ENCODE measurements at places on chromosomes 6 and 20.

DNA sequence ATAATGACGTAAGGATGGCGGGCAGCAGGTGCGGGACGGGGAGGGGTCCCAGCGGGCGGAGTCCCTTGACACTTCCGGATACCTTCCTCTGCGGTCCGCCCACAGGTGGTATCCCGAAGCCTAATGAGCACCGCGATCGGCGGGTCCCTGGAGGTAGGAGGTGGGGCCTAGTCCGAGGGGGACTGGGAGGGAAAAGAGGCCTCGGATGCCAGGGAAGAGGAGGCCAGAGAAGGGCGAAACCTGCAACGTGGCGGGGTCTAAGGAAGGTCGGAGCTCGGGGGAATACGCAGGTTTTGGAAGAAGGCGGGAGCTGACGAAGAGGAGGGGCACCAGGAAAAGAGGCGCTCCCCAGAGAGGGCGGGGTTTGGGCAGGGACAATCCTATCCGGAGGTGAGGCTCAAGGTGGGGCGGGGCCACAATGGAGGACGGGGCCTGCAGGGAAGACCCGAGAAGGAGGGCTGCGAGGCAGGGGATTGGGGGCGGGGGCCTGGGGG, 3.7 kb downstream of the PRSS16 start:
- DNase-seq = peak; percentile 81

GRCh38 chr20:58261660-58262059, 33.2 kb upstream of the ANKRD60 start:
- no peak for DNase-seq

DNA sequence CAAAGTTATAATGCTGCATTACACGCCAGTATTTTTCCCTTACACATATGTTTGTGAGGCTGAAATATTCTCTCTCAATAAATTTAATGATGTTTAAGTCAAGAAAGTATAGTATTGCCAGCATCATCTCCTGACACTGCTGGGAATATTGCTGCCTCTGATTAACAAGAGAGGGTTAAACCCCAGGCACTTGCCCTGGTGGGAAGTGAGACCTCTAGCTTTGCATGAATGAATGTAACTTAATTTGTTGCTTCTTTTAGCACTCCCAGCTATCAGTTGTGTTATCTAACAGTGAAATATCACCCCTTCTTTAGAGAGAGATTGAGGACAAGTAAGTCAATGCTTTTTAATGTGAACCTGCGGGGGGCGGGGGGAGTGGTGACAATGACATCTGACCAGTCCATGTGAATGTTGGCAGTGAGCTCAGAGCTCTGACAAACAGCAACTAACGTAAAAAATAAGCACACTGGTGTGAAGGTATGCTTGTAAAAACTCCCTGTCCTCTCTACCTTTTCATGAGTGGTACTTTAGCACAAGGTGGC, 9.8 kb downstream of the FOXA2 start:
- DNase-seq = no peak

GRCh38 chr20:39081255-39081654, 119.1 kb downstream of the DHX35 start:
- DNase-seq = peak; percentile 89

DNA sequence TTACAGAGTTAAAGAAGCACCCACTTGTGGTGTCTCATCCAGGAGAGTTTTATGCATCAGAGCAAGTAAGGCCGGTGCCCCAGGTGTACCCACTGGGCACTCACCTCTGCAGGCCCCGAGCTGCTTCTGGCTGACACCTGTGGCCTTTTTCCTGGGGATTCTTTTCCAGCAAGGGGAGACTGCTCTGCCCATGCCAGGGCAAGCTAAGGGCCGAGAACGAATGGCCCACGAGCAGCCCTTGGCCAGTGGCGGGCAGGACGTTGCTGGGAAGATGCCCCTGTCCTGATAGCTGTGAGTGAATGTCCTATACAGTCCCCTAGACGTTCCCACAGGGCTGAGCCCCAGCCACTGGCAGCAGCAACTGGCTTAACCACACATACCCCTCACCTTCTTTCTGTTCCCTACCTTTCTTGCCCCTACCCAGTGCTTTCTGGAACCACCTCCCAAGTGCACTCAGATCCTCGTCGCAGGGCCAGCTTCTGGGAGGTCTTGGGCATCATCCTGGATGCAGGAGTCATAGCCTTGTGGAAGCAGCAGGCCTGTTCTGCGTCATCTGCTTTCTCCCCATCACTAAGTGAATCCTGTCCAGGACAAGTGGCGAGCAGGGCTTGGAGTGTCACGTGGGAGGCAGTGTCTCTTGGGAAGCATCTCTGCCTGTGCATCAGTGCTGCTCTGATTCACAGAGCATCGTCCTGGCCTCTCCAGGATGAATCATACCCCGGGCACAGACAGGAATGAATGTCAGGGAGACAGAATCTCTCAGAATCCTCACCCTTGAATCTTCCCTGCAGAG, 32.5 kb downstream of the SYNDIG1 start:
- DNase-seq = no peak

DNA sequence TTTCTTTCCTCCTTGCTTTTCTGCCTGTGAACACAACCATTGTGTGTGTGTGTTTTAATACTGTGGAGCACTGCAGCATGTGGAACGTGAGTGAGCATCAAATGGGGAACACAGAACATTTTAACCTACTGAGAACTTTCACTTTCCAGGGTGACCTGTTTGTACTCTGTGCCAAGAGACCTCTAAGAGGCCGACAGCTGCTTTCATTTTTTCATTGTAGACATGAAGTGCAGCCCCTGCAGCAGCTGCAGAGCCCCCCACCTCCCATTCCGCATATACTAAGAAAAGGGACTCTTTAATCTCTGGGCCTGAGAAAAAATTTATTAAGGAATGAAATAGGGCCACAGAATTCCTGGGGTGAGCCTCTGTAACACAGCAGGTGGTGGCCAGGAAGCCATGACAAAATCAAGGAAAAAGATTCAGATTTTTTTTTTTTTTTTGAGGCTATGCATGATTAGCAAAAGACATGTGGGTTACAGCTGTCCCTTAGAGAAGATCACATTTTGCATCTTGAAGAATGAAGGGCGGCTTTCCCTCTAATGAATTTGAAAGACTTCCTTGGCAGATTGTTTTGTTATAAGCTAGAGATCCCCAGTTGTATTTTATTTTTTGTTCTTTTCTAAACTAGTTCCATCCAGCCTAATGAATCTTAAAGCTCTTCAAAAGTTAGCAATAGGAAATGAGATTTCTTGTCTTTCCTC, 503.4 kb downstream of the CD109 start:
- no peak for DNase-seq

GRCh38 chr6:35034411-35035191, 106.5 kb downstream of the TCP11 start:
- no peak for DNase-seq

GRCh38 chr6:20952699-20953474, 418.6 kb downstream of the CDKAL1 start:
- no peak for DNase-seq

DNA sequence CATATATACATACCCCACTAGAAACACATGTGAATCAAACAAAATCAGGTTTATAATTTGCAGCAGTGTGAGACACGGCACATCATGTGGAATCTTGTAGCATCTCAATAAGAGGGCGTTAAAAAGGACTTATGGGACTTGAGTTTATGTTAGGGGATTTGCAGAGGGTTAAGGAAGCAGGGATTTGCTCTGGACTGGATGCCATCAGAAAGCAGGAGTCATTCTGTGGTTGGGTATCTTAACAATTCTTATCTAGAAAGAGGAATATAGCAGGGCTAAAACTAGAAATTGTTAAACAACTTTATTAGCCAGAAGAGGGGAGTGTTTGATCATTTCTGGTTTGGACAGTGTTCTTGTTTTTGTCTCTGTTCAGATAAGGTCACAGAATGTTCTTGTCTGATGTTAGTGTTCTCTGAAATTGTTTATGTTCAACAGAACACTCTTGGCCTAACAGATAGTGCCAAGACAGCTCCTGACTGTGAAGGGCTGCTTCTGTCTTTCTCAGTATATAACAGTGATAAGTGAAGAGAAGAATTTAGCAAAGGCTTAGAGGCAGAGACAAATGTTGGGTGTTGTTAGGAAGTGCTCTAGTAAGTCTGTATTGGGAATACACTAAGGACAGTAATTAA, 39.2 kb downstream of the LIN28B start:
- no peak for DNase-seq

DNA sequence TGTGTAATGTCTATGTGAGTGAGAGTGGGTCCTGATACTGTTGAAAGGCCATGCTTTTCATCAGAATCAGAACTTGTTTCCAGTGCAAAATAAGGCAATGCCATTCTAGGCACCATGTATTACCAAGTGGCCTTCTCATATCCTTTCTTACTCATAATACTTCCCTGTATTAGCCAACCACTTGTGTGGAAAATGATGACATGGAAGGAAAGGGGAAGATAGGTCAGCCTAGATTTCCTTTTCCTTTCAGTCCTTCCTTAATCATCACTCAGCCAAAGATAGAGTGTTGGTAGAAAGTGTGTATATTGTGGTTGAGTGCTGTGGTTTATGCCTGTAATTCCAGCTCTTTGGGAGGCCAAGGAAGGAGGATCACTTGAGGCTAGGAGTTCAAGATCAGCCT, 158.6 kb upstream of the PREP start:
- DNase-seq = no peak

DNA sequence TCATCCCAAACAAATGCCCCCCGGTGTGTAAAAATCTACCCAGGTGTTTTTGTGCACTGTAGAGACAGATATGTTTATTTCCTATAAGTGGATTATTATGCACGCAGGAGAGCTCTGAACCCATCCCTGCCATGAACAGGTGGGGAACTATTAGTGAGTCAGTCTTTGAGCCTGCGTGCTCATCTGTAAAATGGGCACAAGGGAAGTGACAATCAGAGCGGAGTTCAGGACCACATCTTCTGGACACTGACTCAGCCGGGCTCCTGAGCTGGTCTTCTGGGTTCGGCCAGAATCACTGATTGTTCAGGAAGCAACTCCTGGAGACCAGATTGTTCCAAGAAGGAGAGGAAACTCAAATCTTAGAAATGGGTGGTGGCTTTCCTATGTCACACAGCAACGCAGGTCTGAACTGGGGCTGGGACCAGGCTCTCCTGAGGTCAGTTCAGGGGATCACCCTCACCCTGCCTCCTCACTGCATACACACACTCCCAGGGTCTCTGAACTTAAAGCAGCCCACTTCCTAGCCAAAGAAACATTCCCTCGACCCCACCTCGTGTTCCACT, 27.3 kb upstream of the TGM2 start:
- DNase-seq = no peak

DNA sequence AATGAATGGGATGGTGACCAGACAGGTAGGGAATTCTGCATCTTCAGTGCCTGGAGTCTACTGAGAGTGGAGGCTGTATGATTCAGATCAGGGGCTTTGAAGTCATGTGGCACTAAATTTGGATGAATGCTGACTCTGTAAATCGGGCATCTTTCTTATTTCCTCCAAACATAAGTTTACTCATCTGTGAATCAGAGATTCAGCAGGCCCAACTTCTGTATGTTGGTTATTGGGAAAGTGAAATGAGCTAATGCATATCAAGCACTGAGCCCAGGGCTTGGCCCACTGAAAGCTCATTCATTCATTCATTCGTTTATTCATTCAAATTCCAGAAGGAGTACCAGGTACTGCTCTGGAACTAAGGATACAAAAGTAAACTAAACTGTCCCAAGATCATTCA, 192.3 kb upstream of the RIN2 start:
- DNase-seq = no peak

DNA sequence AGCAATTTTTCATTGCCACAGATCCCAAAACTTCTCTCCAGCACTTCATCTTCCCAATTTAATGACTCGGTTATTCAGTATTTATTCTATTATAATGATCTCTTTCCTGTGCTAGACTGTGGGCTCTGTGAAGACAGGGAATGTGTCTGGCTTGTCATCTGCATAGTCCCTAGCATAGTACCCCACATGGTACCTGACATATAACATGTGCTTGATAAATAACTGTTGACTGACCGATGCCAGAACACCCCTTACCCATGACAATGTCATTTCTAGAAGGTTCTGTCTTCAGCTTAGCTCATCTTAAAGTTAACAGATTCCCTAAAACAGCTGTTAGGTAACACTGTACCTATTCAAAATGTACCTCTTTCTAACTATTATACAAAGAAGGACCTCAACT, 3.6 kb downstream of the PXMP4 start:
- DNase-seq = no peak

DNA sequence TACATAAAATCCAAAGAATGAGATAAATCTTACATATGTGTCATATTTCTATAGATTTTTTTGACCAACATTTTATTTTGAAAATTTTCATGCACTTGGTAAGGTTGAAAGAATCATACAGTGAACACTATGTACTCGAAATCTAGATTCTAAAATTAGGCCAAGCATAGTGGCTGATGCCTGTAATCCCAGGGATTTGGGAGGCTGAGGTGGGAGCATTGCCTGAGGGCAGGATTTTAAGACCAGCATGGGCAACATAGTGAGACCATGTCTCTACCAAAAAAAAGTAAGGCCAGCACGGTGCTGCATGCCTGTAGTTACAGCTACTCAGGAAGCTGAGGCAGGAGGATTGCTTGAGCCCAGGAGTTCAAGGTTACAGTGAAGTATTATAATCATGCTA, 158.6 kb downstream of the LAMA2 start:
- DNase-seq = no peak

- DNase-seq = peak; percentile 12
Observed at GRCh38 chr6:132830334-132830751, 16.0 kb downstream of the RPS12 start.

All from activated CD8-positive, alpha-beta T cell treated with anti-CD3 and anti-CD28 coated beads for 36 hours (primary cell).